LoVo (cell line): ENCODE measurements at places on chromosomes 12 and 14.

- DNase-seq: no peak
These were observed 265.3 kb downstream of the SOX5 start for GRCh38 chr12:23684121-23684520.

DNA sequence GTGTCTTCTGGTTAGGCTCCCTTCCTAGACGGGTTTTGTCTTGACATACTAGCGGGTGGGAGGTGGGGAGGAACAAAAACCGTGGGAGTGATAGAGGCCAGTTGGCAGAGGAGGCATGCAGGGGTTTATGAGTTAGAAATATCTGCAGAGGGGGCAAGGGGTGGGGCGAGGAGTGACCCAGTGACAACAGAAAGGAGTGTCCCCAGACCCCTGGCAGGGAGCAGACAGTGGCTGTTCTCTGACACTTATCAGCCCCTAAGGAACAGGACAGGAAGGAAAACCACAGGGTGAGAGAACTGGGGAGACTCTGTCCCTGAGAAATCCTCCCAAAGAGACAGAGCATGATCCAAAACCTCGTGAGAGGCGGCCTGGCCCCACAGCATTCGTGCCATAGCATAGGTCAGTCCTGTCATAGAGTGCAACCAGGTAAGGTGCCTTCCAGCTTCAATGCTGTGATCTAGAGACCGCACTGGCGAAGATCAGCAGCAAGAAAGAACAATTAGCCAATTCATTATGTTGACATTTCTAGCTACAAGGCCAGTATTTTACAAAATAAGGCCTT, 141.4 kb downstream of the CRADD start:
- no peak for DNase-seq

DNA sequence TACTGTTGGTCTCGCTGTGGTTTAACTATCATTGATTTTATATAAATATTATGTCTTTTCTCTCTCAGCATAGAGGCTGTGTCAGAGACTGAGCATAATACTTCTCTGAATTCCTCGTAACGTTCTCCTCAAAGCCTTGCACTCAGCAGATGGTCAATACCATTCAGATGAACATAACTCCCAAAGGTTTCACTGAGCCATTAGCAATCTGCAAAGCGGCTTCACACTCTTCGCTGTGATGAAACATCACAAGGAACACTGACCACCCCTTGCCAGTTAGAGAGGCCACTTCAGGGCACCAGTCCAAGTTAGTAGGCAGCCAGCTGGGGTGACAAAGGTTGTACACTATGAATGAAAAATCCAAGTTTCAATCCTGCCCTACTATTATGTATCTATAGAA, 30.1 kb upstream of the STON2 start:
- no peak for DNase-seq

DNA sequence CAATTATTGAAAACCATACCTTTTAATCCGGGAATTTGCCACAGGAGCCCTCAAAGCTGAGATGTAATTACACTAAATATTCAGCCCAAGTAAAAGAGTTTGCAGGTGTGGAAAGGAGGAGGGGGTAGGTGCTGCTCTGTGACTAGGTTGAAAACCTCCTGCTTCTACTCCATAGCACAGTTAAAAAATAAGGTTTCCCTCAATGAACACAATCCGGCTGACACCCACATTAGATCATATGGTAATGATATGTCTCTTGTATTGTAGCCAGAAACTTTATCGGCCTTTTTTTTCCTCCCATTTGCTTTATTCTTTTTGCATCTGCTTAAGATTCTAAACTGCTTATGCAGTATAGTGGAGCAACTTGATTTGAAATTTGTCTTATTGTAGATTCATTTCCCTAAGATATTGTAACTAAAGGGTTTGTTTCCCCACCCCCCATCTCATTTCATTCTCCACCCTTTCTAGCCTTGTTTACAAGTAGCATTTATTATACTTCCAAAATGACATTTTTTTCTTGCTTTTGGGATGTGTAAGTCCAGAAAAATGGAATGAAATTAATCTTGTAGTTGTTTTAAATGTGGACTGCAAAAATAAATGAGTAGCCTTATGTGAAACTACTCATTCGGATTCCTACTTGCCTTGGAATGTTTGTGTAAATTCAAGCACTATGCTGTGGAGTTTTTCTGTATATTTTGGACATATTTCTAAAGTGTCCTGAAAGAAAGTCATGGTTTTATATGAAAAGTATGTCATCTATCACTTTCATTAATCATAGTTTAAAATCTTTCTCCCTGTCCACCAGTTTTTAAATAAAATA, at the start of gene DCN:
TSS of gene DCN (minus strand) at position 182 of the 820 bp plus-strand sequence. CDS start 4,265 bp downstream, outside the sequence.
- DNase-seq: no peak

DNA sequence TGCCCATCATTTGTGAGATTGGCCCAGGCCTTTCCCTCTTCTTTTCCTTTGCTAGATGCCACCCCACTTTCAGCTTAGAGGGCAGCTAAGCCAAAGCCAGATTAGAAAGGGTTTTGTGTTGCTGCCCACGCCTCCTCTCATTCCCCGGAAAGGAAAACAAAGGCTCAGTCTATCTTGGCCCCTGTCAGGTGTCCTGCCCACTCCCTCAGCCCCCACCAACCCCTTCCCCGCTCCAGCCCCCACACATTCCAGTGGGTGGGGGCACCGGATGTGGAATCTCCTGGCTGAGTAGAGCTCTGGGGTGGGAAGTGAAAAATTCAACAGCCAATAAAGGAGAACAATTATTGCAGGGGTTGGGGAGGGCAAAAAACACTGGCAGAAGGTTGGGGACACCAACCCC, 2.2 kb downstream of the BLOC1S1 start:
- no peak for DNase-seq

GRCh38 chr14:95660651-95661515, 25.3 kb upstream of the TCL1B start:
- no peak for DNase-seq

GRCh38 chr12:107805488-107806180, 31.1 kb downstream of the ASCL4 start:
- no peak for DNase-seq

- no peak for DNase-seq
These were observed 1.4 kb downstream of the SGPP1 start for GRCh38 chr14:63726499-63726898.

DNA sequence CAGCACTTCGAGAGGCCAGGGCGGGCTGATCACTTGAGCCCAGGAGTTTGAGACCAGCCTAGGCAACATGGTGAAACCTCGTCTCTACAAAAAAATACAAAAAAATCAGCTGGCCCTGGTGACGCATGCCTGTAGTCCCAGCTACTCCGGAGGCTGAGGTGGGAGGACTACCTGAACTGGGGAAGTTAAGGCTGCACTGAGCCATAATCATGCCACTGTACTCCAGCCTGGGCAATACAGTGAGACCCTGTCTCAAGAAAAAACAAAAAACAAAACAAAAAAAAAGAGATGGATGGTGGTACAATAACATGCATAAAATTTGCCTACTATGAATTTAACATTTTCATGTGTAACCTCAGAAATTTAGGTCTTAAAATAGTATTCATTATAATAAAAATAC, 2.2 kb downstream of the THAP2 start:
- no peak for DNase-seq

DNA sequence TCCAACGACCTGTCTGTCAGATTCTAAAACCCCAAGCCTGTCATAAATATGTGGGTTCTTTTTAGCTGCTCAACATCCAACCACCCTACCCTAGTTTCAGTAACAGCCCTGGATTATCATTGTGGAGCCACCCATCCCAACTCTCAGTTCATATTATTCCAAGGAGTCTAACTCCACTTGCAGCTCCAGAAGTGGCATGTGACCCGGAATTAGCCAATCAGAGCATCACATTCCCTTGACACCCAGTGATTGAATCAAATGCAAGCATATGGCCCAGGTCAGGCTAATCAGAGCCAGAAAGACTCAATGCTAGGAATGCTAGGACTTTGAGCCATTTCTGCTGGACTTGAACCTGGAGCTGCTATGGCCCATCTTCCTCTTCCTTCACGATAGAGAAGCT, 17.1 kb upstream of the HSP90B1 start:
- no peak for DNase-seq

- no peak for DNase-seq
These were observed 82.5 kb downstream of the MED13L start for GRCh38 chr12:116194935-116195431.

GRCh38 chr12:27555361-27555760, 31.4 kb downstream of the PPFIBP1 start:
- DNase-seq: no peak

GRCh38 chr12:59719701-59720100, 123.9 kb downstream of the SLC16A7 start:
- DNase-seq: no peak

DNA sequence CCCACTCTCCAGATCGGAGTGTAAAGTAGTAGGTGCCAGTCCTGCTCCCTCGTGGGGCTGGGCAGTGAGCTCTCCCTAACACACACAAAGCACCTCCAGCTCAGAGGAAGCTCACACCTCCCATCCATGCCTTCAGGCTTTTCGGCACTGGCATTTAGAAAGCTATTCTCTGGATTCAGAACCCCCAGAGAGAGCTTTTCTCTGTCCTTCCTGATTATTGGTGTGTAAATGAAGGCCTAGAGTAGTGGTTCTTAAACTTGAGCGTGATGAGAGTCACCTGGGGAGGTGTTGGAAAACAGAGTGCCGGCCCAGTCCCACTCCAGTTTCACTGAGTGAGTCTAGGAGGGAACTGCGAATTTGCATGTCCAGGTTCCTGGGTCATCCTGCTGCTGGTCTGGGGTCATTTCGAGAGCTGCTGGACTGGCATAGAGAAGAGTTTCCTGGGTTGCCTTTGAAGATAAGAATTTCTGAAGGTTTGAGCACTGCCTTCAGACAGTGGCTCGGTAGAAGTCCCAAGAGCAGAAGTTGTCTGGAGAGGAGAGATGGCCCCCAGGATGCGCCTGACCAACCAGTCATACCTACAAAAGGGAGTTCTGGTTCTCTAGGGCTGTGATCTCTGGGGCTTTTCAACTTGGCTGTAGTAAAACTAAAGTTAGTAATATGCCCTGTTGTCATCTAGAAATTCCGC, 15.1 kb downstream of the CD9 start:
- no peak for DNase-seq

DNA sequence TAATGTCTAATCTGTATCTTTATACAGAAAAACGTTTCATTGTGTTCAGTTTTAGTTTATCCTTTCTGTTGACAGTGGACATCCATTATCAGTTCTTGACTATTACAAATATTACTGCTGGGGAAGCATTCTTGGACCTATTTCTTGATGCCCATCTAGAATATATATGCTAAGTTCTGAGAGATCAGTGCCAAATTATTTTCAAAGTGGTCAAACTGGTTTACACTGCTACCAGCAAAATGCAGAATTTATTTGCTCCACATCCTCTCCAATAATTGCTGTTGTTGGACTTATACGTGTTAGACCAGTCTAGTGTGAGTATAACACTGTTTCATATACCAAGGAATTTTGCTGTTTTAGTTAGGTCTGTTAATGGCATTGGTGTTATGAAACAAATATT, 85.5 kb upstream of the TRAF3 start:
- no peak for DNase-seq

GRCh38 chr12:6345319-6346091, 3.6 kb upstream of the TNFRSF1A start:
- peak; percentile 69 for DNase-seq

GRCh38 chr12:103944964-103945363, 14.8 kb downstream of the HSP90B1 start:
- DNase-seq: no peak

DNA sequence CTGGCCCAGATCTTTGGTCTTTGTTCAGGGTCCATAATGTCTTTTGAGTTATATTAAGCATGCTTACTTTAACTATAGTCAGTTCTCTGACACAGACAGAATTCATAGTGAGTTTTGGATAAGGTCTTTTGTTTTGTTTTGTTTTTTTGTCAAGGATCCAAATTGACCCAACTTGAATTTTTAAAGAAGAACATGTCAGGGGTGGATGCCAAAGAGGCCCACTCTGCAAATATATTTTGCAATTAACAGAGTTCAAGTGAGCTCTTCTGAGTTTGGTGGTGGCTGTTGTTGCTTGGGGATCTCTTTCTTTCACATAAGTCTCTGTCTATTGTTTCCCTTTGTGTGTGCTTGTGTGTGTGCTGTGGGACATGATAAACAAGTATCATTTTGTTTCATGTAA, 34.4 kb upstream of the PMCH start:
- DNase-seq: no peak

GRCh38 chr12:120342175-120343038, 14.8 kb upstream of the PLA2G1B start:
- no peak for DNase-seq

DNA sequence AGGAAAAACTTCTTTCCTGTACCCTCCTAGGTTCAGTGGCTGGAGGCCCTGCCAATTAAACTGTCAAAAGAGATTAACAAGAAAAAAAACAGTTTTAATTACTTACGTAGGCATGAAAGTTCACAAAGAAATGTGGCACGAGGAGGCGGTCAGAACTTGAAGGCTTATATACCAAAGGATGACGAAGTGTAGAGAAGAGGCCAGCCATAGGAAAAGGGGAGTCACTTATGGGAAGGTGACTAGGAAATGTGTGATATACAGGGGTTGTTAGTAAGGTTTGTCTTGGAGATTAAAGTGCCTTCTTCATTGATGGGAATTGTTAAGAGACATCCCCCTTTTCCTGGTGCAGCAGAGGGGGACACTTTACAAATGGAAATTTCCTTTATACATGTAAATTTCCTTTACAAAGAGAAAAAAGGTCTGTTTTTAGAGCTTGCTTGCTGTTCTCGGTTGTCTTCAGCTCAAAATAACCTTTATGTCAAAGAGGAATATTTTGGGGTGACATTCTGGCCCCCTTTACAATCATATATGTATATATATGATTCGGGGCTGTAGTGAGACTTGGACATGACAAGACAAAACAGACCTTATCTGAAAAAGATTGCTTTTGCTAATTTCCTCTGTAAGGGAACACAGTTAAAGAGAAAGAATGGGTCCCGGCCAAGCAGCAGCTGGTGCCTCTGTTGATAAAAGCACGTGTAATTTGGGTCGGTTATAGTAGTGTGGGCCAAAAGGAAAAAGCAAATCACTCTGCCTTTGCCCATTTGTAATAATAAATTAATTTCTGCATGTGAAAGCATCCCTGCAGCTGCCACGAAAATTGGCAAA, 38.6 kb downstream of the SYNE2 start:
- DNase-seq: no peak

DNA sequence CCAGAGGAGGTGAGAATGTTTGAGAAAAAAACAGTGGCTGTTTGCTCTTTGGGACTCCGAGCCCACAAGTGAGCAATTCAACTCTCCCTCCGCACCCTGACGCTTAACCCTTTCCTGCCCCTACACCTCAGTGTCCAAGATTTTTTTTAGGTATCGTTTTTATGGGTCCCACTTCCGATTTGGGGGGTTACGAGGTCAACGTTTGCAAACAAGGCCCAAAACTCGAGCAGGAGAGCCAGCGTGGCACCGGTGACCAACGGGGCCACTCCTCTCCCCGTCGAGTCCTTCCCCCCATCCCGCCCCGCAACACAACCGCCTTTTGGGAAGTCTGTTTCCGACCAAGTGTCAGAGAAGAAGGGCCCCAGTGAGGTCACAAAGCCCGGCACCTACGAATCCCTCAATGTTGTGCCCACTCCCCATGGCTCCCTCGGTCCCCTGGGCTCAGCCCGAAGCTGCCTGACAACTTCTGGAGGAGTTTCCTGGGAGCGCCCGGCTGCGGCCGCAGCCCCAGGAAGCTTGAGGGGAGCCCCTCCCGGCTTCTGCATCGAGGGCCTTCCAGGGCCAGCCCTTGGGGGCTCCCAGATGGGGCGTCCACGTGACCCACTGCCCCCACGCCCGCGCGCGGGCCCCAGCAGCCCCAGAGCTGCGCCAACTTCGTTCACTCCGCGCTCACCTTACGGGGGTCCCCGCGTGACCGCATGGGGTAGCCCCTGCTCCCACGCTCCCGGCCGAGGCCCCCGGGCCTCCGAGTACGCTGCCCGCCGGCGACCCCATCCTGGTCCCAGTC, 1.2 kb downstream of the CDK2AP1 start:
- DNase-seq: no peak
